ENCODE measurements at places on chromosomes 7 and 10.
A peak's percentile ranks its signal among the peaks of the same experiment; 100 is the strongest.

GRCh38 chr10:107913317-107914294 is 749.1 kb upstream of the SORCS1 start:
- peak; percentile 87 for DNase-seq

DNA sequence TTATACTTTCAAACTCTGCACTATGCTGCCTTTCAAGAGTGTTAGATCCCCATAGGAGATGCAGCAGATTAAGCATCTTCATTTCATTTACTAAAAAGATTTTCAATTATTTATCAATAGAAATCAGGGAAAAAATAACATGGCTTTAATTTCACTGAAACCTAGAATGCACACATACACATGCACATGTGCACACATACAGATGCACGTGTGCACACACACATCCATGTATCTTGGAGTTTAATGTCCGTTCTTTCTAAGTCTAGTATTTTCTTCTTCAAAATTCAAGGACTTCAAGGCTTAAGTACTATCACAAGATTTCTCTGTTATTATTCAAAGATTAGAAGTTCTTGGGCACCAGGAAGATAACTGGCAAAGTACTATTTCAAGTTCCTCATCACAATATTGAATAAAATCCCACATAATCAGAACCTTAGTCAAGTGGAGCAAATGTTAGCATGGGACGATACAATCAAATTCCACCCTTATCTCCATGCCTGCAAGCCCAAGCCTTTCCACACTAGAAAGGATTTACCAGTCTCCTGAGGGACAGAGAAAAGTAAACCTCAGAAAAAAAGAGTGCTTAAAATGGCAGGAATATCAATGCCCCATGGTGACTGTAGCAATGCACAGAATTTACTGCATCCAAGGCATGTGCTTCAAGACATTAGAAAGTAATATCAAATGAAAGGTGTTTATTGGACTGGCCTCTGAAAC is 494.4 kb downstream of the XPNPEP1 start:
- no peak for DNase-seq

DNA sequence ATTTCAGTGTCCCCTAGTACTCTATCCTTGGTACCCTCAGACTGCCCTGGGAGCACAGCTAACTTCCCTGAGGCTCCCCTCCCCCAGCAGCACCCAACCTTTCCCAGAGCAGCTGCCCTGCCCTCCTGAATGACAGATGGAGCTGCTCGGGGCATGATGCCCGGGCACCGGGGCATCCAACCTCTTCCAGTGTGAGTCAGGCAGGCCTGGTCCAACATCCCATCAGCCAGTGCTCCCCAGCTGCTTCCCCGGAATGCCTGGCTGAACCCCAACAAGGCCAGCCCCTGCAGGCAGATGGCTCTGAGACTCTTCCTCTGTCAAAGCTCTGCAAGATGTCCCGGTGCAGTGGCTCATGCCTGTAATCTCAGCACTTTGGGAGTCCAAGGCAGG is 11.9 kb upstream of the TSPAN15 start:
- DNase-seq = no peak

DNA sequence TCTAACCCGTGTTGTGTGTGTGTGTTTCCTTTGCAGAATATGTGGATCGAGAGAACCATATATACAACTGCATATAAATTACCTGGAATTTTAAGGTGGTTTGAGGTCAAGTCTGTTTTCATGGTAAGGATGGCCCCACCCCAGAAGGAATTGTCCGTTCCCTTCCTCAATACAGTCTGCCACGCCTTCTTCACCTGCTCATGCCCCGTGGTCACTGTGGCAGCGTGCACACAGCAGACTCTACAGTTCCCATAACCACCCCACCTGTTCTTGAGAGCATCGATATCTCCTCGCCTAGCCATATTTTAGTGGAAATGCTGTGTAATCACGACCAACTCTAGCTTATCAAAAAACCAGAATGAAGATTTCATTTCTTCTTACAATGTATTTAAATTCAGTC is 134.0 kb upstream of the NPS start:
- DNase-seq = no peak

GRCh38 chr7:27966219-27966780 is 214.3 kb downstream of the JAZF1 start:
- no peak for DNase-seq

DNA sequence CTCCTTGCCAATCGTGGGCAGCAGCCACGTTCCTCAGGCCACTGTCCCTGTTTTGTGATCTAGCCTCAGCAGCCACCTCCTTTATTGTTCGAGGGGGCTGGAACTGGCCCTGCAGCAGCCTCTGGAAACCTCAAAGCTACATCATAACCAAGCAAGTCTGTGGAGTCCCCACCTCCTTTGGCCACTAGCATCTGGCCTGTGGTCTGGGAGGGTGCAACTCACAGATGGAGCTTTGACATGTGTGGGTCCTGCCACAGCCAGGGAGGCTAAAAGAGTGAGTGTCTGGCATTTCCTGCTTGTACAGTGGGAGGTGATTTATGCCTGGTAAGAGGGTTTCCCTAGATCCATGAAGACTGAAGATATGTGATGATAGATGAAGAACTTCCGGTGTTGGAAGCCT is 32.3 kb upstream of the NUB1 start:
- no peak for DNase-seq

DNA sequence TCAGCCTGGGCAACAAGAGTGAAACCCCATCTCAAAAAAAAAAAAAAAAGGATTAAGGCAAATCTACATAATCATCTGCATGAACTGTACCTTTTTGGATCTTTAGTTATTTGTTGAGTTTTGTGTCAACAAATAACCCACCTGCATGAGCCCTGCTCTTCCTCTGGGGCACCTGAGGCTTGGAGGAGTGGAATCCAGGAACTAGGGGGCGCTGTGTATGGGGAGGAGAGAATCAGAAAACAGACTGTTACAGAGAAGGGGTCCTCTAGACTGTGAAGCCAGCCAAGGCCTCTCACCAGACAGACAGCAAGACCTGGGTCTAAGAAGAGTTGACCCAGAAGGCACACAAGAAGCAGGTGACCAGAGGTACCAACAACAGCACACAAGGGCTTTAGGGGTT is 682.8 kb upstream of the NRP1 start:
- peak; percentile 49 for DNase-seq

GRCh38 chr10:86659721-86660453 is 5.5 kb downstream of the OPN4 start:
- no peak for DNase-seq

DNA sequence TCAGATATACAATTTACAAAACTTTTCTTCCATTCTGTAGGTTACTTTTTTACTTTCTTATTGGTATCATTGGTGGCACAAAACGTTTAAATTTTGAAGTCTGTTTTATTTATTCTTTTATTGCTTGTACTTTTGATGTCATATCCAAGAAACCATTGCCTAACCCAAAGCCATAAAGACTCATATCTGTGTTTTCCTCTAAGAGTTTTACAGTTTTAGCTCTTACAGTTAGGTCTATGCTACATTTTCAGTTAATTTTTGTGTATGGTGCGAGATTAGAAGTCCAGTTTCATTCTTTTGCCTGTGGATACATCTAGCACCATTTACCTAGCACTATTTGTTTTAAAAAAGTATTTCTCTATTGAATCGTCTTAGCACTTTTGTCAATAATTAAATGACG is 53.7 kb downstream of the BLNK start:
- no peak for DNase-seq

DNA sequence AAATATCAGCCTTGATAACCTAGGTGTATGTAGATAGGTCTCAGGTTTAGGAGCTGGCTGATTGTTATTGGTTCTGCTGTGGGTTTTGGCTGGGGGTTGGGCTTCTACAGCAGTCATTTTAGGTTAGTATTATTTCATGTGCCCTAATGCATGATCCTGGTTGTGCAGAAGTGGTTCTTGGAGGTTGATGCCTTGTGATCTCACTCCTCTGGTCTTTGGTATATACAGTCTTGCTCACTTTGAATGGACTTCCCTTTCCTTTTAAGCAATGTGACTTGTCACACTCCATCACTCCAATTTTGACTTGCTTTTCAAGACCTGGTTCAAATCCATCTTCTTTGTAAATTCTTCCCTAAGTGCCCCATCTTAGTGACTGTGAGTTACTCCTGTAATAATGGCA is 188.9 kb downstream of the LRMDA start:
- no peak for DNase-seq

GRCh38 chr10:97230146-97230545 is 44.4 kb upstream of the SLIT1 start:
- DNase-seq = no peak

- DNase-seq = peak; percentile 37
Measured at GRCh38 chr7:139231513-139232376, 708 bp downstream of the UBN2 start.

DNA sequence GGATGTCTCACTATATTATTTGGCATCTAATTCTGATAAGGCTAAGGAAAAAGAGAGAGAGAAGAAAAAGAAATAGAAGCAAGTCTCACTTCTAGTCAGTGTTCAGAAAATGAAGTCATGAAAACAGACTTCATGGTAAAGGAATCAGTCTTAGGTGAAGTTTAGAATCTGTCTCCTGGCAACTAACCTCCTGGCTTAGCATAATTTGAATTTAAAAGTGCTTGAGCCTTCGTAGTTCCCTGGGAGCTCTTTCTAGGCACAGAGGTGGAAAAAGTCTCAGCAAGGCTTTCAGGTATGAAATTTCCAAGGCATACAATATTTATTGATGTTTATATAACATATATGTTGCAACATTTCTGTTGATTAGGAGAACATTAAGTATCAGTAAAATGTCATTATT is 10.4 kb downstream of the CHRM2 start:
- DNase-seq = no peak

DNA sequence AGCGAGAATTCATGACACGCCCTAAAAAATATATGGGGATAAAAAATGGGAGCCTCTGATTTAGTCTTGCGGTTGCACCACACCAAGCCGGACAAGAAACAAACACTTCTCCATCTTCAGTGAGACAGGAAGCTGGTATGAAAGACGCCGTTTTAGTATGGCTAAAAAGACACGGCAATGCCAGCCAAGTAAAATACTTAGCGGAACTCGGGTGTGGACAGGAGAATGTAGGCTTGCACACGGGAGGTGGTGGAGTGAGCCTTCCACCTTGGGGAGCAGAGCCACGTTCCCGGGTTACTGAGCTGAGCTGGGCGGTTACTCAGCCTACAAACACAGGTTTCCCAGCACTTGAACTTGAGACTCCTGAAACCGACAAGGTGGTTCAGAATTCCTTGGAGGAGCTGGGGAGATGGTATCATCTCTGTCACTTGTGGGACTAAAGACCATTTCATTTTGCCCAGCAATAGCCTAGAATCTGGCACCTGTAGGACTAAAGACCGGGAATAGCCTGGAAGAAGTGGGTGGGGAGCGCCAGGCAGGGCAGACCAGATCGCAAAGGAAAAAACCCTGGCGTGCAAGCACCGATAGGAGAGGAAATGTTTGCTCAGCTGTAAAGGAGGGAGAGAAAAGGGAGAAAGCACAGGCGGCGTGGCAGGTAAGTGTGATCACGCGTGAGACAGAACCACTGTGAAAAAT is 34.8 kb upstream of the SEPHS1 start:
- no peak for DNase-seq

DNA sequence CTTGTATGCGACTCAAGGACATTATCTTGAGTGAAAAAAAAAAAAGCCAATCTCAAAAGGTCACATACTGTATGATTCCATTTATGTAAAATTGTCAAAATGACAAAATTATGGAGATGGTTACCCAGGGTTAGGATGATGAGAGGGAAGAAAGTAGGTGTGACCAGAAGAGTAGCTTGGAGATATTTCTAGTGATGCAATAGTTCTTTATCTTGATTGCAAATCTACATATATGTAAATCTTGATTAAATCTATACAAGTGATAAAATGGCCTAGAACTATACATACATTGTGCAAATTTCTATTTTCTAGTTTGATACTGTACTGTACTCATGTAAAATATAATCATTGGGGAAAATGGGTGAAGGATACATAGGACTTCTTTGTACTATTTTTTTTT is 4.6 kb downstream of the CEP41 start:
- no peak for DNase-seq

DNA sequence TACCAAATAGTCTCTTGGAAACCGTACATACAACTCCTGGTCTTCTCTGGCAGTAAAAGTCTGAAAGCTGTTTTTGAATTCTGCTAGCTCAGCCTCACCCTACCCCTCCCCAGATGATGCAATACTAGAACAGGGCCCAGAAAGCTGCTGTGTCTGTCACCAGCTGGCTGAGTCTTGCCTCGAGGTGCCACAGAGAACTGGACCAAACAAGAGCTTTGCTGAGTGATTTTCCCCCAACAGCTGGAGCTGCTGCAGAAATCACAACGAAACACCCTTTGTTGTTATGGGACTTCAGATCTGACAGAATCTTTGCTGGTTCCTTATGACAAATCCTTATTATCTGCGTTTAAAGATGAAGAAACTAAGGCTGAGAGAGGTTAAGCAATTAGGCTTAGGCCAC is 134.1 kb downstream of the SPAG6 start:
- no peak for DNase-seq

Data from HAP-1 (cell line).